ENCODE measurements at places on chromosomes 5 and 9.

GRCh38 chr9:36148311-36149051 lies 11.9 kb downstream of the GLIPR2 start:
- peak; percentile 93 for DNase-seq

DNA sequence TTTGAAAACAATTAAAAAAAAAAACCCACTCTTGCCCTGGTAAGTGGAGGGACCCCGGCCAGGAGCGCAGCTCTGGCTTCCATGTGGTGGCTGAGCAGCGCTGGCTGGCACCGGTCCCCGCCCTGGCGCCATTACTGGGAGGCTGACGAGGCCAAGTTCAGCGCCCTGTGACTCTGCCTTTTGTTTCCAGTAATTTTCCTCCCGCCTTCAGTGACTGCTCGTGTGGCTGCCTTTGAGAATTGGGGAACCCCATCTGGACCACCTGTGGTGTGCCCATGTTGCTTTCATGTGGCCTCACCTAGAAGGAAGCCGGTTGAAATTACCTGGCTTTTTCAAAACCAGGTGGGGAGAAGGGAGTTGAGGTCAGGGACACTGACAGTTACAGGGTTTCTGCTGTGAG lies 136.1 kb downstream of the GAPVD1 start:
- DNase-seq = no peak

- no peak for DNase-seq
Observed at GRCh38 chr5:123483446-123484077, 28.4 kb upstream of the CSNK1G3 start.

DNA sequence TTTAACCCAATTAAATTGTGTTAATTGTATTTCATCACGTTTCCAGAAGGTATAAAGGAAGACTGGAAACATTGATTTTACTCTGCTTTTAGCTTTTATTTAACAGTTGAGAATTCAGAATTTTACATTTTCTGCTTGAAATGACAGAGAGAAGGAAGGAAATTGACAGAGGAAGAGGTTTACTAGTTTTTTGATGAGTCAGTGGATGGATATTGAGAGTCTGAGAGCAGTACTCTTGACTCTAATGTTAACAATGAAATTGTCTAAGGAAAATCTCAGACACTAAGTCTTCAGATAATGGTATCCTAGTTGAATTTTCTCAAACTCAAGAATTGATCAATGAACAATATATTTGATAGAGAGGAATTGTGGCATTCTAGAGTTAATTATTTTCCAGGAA lies 60.6 kb downstream of the IPO11 start:
- DNase-seq = no peak

DNA sequence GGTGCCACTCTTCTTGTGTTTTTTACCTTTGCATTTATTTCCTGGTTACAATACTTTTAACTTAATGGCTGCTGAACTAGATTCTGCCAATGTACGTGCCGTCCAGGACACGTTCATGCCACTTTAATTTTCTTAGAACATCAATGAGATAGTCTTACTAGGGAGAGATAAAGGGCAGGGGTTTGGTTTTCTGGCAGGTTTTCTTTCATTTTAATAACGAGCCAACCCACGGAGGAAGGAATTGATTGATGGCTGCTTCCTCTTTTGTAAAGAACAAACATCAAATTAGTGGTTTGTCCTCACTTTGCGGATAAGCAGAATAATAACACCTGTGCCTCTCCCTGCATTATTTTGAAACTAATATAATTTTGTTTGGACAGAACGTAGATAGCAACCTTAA lies 135.7 kb downstream of the DOCK8 start:
- no peak for DNase-seq

GRCh38 chr9:2870340-2870739 lies 26.4 kb upstream of the PUM3 start:
- DNase-seq = no peak

DNA sequence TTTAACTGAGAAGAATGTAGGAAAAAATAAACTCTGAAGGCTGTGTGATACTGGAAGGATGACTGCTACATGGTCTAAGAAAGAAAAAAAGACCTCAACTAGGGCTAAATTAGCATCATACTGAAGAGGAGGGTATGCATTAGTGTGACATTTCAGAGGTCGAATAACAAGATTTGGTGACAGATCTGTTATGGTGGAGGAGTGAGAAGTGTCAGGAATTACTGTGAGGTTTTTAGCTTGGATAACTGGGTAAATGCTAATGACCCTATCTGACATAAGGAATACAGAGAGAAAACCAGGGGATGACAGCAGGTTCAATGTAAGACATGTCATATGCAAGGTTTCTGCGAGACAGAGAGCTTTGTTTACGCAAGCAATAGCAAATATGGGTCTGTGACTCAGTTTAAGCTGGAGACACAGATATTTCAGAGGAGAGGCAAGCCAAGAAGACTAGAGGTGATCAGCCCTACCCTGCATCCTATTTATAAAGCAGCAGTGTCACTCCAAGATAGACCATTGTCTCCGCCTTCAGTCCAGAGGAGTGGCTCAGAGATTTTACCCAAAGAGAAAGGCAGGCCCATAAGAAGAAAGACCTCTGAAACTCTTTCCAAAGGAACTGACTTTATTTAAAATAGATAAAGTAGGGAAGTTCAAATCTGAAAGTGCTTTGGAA lies 44.3 kb downstream of the FBN2 start:
- DNase-seq = no peak

GRCh38 chr5:55535199-55535905 lies 588 bp upstream of the PLPP1 start:
- no peak for DNase-seq

DNA sequence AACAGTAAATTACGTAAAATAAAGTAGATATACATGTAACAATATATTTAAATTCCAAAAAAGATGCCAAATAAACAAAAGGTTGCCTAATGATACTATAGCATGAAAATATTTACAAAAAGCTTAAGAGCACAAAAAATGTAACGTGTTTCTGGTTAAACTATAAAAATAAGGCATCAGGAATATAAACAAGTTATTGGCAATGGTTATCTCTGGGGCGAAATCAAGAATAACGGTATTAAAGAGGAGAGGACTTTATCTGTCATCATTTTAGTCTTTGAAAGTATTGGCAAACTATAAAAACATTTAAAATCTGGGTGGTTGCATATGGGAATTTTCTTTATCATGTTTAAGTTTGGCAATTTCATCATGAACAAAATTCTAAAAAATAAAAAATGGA lies 1599.2 kb downstream of the MAT2B start:
- DNase-seq = no peak

DNA sequence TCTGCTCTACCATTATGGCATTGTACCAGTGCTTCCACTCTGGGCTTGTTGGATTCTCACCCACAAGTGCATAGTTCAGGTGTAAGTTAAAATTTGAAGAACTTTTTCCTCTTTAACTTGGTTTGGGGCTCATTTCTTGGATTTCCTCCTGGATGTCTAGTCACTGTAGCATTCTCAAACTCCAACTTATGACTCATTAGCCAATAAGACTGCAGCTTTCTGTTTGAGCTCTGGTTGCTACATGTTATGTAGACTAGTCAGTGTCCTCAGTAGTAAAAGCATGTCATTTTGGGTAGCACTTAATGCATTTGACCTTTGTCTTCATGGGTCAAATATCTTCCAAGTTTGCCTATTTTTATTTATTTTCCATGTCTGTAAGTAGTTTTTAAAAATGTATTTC lies 790.8 kb downstream of the BRINP1 start:
- DNase-seq = no peak

- DNase-seq = no peak
Observed at GRCh38 chr9:115367780-115368525, 250.0 kb upstream of the TNC start.

- peak; percentile 21 for DNase-seq
Observed at GRCh38 chr9:111412280-111412679, 71.9 kb downstream of the ECPAS start.

- peak; percentile 53 for DNase-seq
Observed at GRCh38 chr5:56480705-56481427, 247.7 kb upstream of the ANKRD55 start.

- peak; percentile 34 for DNase-seq
Observed at GRCh38 chr5:36683821-36684434, 77.5 kb downstream of the SLC1A3 start.

GRCh38 chr5:149735066-149735465 lies 5.0 kb downstream of the PPARGC1B start:
- no peak for DNase-seq

GRCh38 chr9:20030221-20030620 lies 241.4 kb upstream of the SLC24A2 start:
- DNase-seq = no peak

- DNase-seq = no peak
Observed at GRCh38 chr5:178851951-178852350, 7.8 kb upstream of the ZNF354B start.
